ENCODE measurements at places on chromosomes 3 and 15.
A peak's percentile ranks its signal among the peaks of the same experiment; 100 is the strongest.

DNA sequence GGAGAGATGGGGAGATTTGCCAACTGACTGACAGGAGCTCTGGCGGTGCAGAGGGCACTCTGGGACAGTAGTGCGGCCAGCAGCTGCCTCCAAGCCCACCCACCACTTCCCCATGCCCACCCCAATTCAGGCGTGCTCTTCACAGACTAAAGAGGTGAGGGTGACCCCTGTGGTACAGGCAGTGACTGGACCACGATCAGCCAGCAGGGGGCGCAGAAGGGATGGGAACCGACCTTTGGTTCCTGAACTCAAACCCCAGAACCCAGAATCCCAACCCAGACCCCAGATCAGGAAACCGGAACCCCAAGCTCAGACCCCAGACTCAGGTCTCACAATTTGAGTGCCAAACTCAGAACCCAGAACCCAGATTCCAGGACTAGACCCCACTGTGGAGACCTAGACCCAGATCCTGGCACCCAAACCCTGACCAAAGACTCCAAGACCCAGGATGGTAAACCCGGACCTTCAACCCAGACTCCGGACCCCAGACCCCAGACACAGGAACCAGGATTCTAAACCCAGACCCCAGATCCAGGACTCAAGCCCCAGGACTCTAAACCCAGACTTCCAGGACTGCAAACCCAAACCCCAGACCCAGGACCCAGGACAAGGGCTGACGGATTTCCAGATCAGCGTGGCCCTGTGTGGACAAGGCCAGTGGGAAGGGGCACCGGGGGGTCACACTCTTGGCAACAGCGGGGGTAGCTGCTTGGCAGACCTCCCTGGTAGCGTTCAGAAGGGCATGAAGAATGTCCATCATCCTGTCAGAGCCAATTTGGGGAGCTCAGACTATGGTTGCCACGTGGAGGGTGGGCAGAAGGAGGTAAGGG is 3.7 kb upstream of the MYL3 start:
- DNase-seq, result peak; percentile 63

GRCh38 chr3:46860810-46861604 is 2.2 kb downstream of the MYL3 start:
- no peak for DNase-seq

- no peak for DNase-seq
These were observed 499 bp downstream of the RABL3 start for GRCh38 chr3:120741837-120742197.

DNA sequence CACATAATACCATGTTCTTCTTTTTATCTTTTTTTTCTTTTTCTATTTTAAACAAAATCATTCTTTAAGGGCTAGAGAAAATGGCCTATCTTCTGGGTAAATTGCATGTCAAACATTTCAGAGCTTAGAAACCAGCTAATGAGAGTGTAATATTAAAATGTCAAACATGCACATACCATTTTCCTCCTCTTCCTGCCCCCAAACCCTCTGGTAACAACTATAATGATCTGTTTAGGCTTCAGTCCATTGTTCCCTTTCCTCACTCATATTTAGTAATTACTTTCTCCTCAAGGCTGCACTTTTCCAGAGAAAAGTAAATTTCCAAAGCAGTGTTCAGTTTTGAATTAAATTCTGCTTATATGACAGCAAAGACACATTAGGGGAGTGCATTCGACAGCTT is 224.3 kb upstream of the ROBO2 start:
- DNase-seq, result no peak

- DNase-seq, result no peak
These were observed 144.2 kb downstream of the ANO10 start for GRCh38 chr3:43477600-43477999.

DNA sequence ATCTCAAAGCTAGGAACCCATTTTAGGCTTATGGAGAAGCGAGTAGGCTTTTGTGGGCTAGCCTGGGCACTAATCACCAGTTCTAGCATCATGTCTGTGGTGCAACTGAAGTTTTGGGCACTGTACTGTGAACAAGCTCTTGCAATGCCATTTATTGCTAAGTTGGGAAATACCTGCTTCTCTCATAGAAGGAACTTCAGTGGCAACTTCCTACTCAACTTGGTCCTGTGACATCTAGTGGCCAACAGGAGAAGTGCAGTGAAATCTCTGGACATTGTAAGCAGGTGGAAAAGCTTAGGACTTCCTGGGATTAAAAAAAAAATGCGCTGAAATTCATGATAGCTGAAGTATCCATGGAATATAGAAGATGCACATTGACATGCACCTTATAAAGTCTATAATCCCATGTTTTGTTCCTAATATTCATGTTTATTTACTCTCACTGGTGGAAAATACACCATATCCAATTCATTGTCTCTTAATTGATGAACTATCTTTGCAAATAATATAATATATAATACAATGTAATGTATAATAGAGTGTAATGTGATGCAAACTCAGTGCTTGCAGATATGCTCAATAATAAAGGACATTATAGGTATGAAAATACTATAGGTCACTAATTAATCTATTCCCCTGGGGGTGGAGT is 6.5 kb upstream of the ALDH1A3 start:
- peak; percentile 50 for DNase-seq

GRCh38 chr3:179166561-179167201 is 18.5 kb downstream of the PIK3CA start:
- no peak for DNase-seq

DNA sequence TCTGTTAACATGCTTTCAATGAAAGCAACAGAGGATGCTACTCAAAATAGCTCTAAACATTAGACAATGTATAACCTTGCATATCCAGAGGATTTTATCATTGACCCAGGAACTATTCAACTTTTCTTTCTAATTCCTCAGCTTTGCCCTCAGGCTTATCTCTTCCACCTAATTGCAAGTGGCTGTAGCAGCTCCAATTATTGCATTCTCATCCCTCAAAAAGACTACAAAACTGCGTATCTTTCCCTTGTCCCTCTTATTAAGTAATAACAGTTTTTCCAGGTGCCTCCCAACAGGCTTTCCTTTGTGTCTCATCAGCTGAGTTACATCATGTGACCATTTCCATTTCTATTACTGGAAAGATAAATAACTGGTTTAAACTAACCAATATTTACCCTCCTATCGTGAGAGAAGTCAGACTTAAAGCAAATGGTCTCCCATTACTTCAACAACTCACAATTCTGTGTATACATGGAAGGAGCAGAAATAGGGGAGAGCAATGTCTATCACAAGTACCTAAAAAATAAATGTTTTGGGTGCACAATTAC is 78.0 kb upstream of the MBNL1 start:
- DNase-seq, result no peak

DNA sequence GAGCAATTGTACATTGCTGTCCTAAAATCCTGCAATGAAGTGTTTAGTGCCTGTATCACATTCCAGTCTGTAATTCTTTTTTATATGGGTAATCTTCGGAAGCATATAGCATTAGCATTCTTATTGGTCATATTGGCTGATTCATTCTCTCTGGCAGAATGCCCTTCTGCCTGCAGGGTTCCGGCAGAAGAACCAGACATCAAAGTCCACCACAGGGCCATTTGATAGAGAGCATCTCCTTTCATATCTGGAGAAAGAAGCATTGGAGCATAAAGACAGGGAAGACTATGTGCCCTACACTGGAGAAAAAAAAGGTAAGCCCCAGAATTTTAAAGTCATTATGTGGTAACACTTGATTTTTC is 39.6 kb downstream of the TMOD3 start:
- no peak for DNase-seq
